ENCODE measurements at places on chromosomes 5 and 9.
A peak's percentile ranks its signal among the peaks of the same experiment; 100 is the strongest.

GRCh38 chr5:1743061-1743768 is 56.4 kb downstream of the MRPL36 start:
- DNase-seq: no peak

GRCh38 chr5:31157720-31158119 is 35.8 kb upstream of the CDH6 start:
- no peak for DNase-seq

DNA sequence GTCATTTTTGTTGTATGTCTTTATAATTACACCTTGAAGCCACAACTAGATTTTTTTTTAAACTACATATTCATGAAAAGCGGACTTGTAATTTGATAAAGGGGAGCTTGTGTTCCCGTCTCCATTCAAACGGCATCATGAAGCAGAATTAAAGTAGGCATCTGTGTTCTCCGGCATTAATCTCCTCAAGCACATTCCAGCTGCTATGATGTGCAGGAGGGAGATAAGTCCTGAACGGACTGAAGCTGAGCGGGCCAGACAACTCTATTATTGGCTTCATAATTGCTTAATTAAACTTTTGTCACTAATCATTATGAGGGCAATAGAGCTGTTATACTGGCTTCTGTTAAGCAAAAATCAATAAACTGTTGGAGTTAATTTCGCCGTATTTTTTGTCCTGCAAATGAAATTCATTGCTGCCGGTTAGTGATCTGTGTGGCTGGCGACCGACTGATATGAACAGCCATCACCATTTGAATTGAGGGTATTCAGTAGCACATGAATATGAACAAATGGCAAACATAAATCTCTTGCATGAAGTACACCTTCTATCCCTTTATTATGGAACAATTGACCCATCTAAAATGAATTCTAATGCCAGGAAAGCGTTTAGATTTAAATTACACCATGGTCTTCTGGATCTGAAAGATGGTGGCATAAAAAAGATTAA is 408.8 kb upstream of the IRX1 start:
- DNase-seq: no peak

GRCh38 chr5:103526164-103526915 is 36.2 kb downstream of the NUDT12 start:
- DNase-seq: no peak

GRCh38 chr9:35820076-35820475 is 5.2 kb upstream of the HINT2 start:
- no peak for DNase-seq

DNA sequence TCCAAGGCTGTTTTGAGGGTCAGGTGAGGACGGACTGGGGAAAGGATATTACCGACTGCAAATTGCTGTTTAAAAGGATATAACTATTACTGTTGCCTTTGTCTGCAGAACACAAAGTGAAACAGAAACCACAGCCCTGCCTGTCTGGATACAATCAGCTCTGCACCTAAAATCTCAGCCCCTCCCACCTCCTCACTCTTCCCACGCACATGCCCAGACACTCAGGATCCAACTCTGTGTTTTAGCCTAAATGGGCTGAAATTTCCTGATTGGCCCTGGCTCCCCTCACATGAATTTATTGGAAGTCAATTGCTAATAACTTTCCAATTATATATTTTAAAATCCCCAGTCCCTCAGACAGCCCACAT is 176.3 kb upstream of the PPP1R26 start:
- no peak for DNase-seq

- DNase-seq: no peak
Observed at GRCh38 chr5:7047511-7048261, 334.5 kb downstream of the TENT4A start.

DNA sequence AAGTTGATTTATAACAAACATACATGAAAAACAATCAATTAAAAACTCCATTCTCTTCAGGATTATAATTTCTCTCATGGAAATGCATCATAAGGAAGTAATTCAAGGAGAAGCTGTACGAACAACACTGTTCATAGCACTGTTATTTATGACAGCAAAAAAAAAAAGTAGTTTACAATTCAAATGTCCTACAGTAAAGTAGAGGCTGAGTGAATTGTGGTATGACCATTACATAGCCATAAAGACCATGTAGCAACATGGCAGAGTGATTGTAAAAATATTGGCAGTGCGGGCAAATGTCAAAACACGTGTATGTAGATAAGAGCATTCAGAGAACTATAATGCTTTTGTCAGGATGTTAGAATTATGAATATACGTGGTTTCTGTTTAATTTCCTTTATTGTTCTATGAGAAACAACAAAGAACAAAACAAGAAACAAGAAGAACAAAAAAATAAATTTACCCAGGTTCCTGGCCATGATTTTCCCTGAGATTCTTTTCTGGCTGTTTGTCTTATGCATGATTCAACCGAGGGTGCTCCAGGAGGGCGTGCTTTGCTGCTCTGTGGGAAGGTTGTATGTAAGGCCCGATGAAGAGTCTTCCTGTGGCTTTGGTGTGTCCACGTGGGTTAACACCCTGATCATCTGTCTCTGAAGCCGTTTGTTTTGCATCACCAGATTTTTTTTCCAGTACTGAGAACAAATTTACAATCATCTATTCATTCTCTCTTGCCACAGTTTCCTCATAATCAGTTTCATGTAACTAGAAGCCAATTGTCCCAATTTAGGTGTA is 28.8 kb downstream of the GCNT4 start:
- DNase-seq: no peak

DNA sequence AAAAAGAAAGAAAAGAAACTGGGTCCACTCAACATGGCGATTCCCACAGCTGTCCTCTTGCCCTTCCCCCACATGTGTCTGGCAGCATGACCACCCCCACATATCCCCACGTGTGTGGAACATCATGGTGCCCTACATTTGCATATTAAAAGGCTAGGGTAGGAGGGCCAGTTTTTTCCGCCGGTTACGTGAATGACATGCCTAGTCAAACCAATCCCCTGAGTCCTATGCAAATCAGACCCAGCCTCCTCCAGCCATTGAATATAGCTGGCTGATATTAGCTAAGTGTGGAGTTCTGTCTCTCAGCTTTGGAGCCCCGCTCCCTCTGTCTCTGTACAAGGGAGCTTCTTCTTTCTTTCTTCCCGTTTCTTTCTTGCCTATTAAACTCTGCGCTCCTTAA is 33.0 kb upstream of the CCDC112 start:
- peak; percentile 27 for DNase-seq

- DNase-seq: no peak
Observed at GRCh38 chr9:5510989-5511388, 658 bp downstream of the PDCD1LG2 start.

GRCh38 chr5:132566657-132567056 is 9.9 kb downstream of the RAD50 start:
- no peak for DNase-seq

DNA sequence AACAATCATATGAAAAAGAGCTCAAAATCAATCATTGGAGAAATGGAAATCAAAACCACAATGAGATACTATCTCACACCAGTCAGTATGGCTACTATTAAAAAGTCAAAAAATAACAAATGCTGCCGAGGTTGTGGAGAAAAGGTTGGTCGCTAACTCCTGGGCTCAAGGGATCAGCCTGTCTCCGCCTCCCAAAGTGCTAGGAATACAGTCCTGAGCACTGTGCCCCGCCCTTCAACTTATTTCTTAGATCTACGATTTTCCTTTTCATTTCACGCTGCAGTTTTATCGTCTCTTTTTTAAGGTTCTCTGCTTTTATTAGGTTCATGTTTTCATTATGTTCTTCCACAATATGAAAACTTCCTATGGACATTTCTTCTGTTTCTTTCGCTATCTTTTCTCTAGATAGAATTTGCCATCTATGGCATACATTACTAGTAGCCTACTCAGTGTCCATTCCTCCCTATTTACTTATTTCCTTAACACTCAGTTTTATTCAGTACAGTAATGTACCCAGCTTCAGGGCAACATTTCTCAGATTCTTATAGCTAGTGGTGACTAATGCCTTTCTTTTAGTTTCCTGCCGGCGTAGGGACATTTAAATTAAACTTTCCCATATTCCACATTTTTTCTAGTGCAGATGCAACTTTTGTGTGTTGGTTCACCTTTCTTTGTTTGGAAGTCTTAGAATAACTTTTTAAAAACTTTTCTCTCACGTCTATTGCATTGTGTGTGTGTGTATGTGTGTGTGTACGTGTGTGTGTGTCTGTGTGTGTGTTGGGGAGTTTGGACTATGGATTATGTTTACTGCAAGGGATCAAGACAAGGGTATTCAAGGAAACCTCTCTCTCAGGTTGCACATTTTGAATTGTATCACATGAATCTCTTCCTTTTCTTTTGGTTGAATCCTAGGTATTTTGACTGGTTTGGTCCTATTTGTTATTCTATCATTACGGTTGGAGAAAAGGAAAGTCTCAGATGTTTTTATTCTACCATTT is 21.6 kb upstream of the FBN2 start:
- DNase-seq: no peak

- no peak for DNase-seq
Observed at GRCh38 chr5:3218916-3219650, 376.5 kb upstream of the IRX1 start.

- no peak for DNase-seq
Observed at GRCh38 chr5:113232667-113233066, 202.1 kb downstream of the TSSK1B start.

DNA sequence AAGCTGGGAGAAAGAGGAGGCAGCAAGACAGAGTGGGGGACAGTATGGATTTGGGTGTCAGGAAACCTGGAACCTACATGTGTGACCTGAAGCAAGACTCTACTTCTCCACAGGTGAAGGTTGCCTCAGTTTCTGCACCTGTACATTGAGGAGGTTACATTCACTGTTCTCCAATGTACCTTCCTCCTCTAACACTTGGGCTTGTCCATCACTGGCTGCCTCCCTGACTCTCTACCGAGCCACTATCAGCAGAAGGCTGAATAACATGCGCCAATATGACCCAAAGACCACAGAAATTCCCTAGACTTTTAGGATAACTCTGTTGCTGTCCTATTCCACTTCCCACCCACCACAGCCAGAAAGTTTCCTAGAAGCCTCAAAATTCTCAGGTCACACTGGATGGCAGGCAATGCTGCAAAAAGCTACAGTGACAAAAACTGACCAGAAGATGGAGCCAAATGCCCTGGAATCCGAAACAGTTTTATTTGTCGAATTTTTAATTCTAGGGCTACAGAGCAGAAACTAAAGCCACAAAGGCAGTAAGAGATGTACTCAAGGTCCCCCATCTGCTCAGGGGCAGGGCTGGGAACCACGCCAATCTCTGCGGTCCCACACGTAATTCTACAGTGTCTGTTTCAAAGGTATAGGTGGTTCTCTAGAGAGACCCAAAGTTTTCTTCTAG is 64.4 kb downstream of the FAM114A2 start:
- DNase-seq: no peak

DNA sequence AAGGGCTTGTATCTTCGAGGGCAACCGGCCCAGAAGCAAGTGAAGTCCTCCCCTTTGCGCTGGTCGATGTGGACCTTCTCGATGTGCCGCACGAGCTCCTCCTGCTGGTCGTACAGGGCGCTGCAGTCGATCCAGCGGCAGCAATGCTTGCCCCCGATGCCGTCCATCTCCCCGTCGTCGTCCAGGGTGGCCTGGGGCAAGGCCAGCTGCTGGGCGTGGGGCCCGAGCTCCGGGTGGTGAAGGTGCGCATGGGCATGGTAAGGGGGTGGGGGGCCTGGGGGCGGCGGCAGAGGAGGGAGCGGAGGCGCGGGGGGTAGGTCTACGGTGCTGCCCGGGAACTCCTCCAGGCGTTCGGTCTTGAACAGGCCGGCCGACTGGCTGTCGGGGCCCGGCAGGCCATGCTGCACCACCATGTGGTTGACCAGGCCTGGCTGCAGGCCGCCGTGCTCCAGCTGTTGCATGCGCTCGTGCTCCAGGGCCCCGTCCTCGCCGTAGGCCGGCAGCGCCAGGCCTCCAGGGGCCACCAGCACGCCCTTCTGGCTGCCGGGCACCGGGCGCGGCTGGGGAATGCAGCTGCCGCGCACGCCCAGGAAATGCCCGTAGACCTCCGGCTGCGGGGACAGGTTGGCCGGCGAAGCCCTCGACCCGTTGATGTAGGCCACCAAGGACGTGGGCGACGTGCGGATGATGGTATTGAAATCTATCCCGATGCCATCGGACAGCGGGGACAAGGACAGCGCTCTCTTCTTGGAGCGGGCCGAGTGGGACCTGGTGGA is 181.8 kb downstream of the GLIS3 start:
- no peak for DNase-seq

DNA sequence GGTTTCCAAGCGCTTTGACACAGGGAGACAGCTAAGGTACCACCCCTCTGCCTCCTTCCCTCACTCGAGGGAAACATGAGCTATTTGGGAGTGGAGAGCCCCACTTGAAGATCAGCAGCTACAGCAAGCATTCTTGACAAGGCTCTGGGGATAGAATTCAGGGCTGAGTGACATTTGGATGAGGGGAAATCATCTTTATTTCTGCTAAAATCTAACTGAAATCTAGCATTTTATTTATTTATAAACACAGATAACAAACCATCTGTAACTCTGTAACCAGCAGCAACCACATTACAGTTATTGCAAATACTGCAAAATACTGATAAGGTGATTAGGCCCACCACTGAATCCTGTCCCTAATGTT is 22.4 kb downstream of the RNF130 start:
- no peak for DNase-seq

- no peak for DNase-seq
Observed at GRCh38 chr9:38146844-38147243, 77.8 kb upstream of the SHB start.

- DNase-seq: no peak
Observed at GRCh38 chr9:103942651-103943050, 151.5 kb upstream of the SMC2 start.

DNA sequence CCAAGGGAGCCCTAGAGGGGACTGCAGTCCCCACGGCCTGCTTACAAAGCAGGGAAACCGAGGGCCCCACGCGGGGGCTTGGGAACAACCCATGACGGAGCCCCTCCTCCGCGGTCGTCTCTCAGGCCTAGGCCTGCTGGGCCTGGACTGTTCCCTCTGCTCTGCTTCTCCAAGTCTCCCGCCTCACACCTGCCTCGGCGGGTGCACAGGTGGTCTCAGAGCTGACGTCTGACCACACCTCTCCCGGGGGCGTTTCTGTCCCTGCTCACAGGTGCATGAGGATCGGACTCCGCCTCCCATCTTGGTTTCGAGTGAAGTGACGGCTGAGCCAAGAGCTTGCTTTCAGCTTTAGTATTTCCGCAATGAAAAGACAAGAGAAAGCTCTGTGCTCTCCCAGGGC is 72.1 kb downstream of the MRPL36 start:
- no peak for DNase-seq

GRCh38 chr9:121289026-121289771 is 21.2 kb downstream of the GSN start:
- peak; percentile 82 for DNase-seq

- DNase-seq: no peak
Observed at GRCh38 chr5:8528106-8528505, 659.2 kb downstream of the MTRR start.

GRCh38 chr5:61623401-61624069 is 291.5 kb downstream of the ZSWIM6 start:
- DNase-seq: no peak

Measured in NT2/D1 (cell line).